ENCODE measurements at places on chromosomes 2 and 18. TPM values are rescaled to one million over a fixed set of nuclear protein-coding genes. Genes with fewer than 3 reads are reported as not detected.

DNA sequence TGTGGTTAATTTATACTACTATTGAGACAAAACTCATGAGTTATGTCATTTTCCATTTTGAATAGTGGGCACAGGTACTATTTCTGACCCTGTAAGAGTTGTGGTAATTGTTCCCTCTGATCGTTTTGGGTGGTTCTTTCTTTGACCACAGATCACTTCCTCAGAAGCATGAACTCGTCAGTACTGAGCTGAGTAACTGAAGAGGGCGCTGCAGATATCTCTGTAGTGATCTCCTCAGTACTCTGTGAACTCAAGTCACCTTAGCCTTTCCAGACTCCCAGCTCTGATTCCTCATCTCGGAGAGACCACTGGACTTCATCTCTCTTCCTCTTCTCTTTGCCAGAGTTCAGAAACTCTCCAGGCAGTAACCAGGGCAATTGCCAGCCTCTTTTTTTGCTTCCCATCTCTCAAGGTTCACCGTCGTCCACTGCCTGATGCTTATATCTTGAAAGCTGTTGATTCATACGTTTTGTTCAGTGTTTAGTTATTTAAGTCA lies 9.4 kb upstream of the IL1RL1 start:
- DNase-seq: peak; percentile 19

DNA sequence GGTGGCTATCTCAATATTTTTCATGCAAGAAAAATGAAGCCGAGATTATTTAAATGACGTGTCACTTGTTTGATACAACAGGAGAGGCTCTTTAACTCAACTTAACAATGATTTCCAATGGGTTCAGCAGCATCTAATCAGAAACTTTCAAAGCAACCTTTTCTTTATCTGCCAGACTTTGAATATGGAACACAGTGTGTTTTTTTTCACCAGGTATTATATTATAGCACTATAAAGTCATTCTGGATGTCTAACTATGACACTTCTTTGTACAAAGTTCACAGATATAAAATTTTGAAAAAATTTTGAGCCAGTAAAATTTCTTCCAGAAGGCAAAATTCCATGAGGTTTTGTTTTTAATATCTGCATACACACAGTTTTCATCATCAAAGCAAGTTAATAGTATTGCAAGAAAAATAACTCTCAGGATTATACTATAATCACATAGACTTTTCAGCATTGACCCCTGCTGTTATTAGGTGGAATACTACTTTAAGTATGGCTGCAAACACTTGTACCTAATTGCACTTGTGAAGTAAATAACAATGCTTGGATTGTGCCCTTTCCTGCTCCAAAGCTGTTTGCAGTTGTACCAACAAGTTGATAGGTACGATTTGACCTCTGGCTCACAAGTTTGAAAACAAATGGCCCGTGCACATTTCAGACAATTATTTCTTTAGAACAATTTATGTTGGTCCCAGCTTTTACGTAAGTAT lies 44.0 kb upstream of the DSG1 start:
- no peak for DNase-seq

GRCh38 chr2:101219246-101219645 lies 33.4 kb upstream of the CNOT11 start:
- peak; percentile 75 for DNase-seq

DNA sequence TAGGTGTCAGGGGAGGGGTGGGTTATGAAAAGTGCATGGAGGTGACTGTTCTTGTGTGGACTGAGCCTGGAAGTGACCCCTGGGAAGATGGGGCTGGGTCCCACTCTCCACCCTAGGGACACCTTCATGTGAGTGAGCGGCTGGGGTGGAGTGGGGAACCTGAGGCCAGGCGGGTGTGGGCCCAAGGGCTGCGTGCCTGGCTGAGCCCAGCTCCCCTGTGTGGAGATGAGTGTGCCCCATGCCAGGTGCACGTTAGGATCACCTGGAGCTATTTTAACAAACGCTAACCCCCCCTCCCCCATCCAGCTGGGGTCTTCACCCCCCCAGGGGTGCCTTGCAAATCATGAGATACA lies 26.5 kb downstream of the ZAP70 start:
- no peak for DNase-seq

GRCh38 chr2:64262071-64262470 lies 117.9 kb upstream of the PELI1 start:
- DNase-seq: peak; percentile 93

GRCh38 chr18:62778976-62779869 lies 63.9 kb downstream of the PHLPP1 start:
- DNase-seq: no peak

DNA sequence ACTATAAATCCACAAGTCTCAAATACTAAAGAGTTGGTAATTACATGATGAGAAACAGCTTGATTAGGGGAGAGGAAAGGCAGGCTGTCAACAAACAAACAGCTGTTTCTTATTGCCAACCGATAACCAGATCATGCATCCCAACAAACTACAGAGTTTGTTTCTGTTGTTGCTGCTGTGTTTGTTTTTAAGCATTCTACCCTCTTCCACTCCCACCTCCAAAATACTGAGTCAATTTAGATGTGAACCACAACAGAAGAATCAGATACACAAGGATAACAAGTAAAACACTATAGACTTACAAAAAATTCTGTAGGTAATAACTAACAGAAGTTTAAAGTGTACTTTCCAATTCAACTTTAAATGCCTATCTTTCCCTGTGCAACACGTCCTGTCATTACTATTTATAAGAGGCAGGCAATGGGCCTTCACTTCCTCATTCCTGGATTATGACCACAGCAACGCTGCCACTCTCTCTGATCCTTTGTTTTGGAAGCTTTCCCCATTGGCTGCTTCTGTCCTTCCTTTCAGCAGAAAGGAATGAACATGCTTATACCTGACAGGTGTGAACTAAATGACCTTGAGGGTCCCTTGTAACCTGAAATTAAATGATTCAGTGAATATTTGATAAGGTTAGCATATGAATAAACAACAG lies 152.0 kb downstream of the SRBD1 start:
- DNase-seq: peak; percentile 50

The ALPG gene
- polyA plus RNA-seq: not detected
